Right forelimb (tissue), 1 donor: ENCODE measurements at places on chromosomes 12 and 14.

GRCh38 chr12:131732996-131733615, 22.2 kb downstream of the SFSWAP start:
- DNase-seq: no peak

GRCh38 chr12:42612231-42612613, 22.7 kb upstream of the PRICKLE1 start:
- DNase-seq: no peak

DNA sequence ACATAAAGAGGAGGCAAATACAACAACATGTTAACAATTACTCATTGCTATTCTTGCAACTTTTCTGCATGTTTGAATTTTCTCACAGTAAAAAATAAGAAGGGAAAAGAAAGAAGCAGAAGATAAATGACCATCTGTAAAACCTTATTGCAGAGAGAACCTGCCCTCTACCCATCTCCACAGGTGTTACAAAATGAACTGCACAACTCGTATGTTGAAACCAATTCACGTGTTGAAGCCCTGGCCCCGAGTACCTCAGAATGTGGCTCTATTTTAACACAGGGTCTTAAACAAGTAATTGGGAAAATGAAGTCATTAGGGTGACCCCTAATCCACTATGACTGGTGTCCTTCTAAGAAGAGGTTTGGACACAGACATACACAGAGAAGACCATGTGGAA, 39.5 kb downstream of the FOXN3 start:
- no peak for DNase-seq

- no peak for DNase-seq
These were observed 5.3 kb downstream of the TMEM253 start for GRCh38 chr14:21106176-21106497.

DNA sequence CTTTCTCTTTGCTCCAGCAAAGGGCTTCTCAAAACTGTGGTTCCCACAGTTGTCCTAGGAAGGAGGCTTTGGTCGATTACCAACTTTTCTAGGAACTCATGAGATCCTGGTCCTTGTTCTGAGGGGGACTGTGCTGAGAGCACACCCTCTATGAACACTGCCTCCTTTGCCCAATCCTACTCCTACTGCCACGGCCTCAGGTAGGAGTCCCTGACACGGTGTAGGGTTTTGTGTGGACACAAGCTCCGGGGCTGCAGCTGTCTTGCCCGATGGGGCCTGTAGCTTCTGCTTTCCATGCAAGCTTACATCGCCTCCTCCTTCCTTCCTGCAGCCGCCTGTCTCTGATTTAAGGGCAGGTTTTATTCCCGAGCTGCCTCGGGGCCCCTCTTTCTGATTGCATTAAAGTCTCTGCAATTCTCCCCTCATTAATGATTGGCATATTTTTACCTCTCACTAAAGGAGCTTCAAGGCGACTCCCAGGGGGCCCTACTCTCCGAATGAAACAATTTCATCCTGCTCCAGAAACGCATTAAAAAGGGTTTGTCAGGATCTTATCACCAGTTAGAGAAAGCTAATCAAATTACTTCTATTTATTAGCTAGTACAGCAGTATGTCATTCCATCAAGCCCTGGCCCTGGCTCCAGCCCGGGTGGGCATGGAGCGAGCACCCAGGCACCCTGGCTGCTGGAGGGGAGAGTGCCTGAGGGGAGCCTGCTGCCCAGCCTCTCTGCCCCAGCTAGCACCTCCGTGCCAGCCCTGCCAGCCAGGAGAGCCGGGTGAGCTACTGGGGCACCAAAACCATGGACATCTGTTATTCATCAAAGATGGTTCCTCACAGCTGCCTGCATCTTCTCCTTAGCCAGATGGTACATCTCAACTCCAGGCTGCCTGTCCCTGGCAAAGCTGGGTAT, 38.0 kb upstream of the ESRRB start:
- no peak for DNase-seq

- DNase-seq: peak; percentile 7
These were observed 413.8 kb downstream of the BCL11B start for GRCh38 chr14:98858158-98858557.

GRCh38 chr12:55818140-55818728, 393 bp downstream of the ORMDL2 start:
- no peak for DNase-seq

DNA sequence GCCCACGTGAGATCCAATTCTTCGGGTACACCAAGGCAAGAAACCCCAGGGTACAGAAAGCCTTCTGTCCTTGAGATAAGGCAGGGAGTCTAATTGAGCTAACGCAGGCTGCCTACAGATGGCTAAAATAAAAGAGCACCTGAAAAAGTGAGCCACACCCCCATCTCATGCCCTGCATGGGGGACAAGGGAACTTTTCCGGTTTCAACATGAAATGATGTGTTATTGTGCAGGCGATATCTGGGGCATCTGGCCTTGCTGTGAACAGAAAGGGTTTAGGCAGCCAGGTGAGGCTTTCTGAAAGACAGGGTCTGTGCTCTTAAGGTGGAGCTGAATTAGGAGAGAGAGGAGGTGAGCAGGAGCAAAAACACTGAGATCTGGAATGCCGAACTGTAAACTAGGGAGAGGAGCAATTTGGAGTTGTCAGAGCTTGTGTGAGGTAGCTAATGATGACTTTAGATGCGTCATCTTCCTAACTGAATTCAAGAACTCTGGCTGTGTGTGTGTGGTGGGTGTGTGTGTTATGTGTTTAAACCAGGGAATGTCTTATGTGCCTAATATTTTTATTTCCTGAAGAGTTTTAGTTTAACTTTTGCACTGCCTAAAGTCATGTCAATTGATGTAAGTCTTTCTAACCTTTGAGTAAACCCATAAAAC, 20.1 kb upstream of the LDHB start:
- DNase-seq: no peak

DNA sequence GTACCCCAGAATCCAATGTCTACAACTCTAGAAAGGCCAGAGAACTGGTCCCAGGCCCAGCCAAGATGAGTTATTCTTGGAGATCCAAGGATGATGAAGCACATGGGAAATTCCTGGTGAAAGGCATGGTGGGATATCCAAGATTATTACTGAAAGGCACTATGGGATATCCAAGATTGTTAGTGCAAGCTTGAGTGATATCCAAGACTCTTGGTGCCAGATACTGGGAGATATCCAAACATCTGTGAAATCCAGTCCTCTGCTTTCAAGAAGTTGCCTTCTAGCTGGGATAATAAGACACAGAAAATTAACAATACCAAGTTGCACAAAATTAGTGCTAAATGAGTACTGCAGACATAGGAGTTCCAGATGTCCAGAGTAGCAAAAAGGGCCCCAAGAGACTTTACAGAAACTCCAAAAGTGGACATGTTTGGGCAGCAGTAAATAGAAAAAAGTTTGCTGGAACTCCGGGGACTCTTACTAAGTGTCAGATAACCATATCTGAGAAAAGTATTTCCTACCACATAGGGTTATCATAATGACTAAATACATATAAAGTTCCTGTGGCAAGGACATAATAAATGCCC, 34.6 kb downstream of the PHLDA1 start:
- DNase-seq: no peak

- DNase-seq: no peak
These were observed 15.0 kb downstream of the CEP170B start for GRCh38 chr14:104879983-104880565.

- no peak for DNase-seq
These were observed 2.0 kb upstream of the SPTLC2 start for GRCh38 chr14:77618381-77618970.

DNA sequence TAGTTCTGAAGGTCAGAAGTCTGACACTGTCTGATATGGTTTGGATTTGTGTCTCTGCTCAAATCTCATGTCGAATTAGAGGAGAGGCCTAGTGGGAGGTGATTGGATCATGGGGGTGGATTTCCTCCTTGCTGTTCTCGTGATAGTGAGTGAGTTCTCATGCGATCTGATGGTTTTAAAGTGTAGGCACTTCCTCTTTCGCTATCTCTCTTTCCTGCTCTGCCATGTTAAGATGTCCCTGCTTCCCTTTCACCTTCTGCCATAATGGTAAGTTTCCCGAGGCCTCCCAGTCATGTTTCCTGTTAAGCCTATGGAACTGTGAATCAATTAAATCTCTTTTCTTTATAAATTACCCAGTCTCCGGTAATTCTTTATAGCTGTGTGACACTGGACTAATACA, 84.1 kb upstream of the TMTC1 start:
- DNase-seq: no peak

DNA sequence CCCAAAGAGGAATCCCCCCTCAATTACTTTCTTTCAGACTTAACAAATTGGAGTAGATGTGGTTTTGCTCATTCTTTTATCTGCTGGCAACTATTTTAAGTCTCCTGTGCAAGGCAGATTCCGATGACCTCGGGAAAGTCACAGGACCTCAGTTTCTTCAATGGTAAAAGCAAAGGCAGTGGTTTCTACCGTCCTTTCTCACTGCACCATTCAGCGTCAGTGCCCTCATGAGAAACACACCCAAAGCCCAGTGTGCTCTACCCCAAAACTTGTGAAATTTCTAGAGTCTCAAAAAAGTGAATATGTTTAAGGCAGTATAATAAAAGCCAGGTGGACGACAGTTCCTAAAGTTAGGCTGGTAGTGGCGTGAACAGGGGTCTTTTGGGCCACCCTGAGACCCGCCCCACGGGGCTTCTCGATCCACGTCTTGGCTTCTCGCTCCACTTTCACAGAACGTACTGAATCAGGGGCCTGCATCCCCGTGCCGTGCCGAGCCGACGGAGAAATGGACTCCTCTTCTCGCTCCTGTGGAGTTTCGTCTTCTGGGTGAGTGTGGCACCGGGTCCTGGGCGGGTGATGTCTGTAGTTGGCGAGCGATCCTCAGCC, 1.3 kb upstream of the ARHGAP5 start:
- peak; percentile 80 for DNase-seq

- no peak for DNase-seq
These were observed 109.2 kb downstream of the GALC start for GRCh38 chr14:87883750-87884149.
